Activated T-helper 17 cell treated with anti-CD3 and anti-CD28 coated beads, Interleukin-2, amount 50 U/mL, for 72 hours (primary cell): ENCODE measurements at places on chromosomes 6 and 20. TPM values are rescaled to one million over a fixed set of nuclear protein-coding genes. Genes with fewer than 3 reads are reported as not detected.

DNA sequence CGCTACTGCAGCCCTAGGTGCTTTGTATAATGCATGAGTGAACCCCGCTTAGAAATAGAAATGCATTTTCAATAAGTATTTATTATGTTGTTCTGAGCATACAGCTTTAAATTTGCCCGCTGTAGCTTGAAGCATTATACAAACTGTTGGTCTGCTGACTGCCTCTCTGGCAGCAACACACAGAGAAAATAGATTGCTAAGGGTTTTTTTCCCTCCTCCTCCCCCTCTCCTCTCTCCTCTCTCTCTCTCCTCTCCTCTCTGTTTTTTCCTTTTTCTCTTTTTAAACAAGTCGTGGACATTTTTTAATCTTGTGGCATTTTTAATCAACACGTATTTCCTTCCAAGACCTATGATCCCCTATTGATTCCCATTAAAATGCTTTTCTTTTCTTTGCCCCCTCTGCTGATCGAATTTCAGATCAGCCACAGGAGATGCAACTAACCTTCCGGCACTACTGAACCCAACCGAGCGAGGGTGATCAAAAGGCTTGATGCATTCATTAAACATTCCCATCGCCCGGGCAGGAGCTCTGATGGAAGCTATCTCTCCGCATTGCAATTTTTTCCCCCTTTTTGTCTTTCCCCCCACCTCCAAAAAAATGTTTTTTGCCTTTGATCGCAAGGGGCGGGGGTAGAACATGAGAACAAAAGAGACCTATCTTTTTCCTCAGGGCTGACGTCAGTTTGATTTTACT, 90.7 kb upstream of the ARID1B start:
- ATAC-seq: peak; percentile 30

DNA sequence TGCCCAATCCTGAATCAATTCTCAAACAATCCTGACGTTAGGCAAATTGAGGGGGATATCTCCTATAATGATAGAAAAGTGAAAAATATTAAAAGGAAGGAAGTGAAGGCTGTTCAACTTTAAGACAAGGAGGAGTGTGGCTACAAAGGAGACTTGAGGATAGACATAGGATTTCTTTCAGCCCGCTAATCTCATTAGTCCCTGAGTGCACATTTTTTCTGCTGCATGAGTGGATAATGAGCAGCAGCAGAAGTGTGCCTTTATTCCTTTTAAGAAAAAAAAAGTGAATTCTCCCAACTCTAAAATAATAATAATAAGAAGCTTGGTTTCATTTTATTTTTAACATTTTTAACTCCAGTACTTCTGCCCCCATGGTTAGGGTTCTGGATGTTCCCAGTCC, 102.0 kb downstream of the SPTLC3 start:
- no peak for ATAC-seq

DNA sequence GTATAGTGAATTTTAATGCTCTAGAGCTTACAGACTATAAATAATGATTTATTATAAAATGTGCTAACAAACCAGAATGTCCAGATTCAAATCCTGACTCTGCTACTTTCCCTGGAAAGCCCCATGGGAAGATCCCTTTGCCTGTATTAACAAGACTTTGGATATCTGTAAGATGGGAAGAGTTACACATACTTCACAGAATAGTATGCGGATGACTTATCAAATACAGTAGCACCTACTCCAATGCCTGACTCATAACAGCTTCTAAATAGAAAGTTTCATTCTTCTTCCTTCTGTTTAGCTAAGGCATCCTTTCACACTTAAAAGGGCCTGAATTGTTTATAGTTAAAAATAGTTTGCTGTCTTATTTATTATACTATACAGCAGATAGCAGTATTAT, 166.3 kb downstream of the KCNQ5 start:
- ATAC-seq: no peak

- no peak for ATAC-seq
Measured at GRCh38 chr6:43016176-43016942, 2.3 kb downstream of the KLHDC3 start.

DNA sequence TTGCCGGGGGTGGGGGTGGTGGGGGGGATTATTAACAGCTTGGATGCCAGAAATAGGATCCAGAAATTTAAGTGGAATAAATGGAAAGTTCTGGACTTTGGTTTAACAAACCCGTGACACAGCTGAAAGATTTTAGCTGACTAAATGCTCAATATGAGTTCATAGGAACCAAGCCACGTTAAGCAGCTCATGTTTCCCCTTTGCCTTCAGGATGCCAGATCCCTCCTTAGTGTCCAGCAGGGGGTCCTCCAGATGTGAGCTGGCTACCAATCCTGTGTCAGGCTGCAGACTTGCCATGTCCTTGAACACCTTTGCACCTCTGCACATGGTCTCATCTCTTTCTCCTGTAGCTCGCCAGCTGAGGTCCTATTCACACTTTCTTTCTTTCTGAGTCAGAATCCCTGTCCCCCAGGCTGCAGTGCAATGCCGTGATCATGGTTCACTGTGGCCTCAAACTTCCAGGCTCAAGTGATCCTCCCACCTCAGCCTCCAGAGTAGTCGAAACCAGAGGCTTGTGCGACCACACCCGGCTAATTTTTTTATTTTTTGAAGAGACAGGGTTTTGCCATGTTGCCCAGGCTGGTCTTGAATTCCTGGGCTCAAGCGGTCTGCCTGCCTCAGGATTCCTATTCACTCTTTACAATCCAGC, 133.3 kb upstream of the ARMC2 start:
- ATAC-seq: no peak

Gene SNRNP48
- total RNA-seq: 17.7 TPM

Gene GSTA1
- not detected for total RNA-seq

DNA sequence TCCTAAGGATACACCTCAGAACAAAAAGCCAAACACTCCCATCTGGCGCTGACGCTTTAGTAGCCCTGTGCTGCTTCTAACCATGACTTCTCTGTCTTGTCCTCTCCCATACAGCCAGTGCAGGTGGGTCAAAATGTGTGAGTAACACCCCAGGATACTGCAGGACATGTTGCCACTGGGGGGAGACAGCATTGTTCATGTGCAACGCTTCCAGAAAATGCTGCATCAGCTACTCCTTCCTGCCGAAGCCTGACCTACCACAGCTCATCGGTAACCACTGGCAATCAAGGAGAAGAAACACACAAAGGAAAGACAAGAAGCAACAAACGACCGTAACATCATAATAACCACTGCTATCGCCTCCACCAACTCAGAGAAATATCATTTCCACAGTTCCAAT, 1.4 kb downstream of the DEFB132 start:
- peak; percentile 45 for ATAC-seq

- ATAC-seq: peak; percentile 72
Measured at GRCh38 chr6:119076173-119076572, 2.3 kb downstream of the FAM184A start.

GRCh38 chr20:37090407-37090806, 5.4 kb downstream of the RBL1 start:
- ATAC-seq: no peak

Gene HLA-DOA
- 0.56 TPM for total RNA-seq

- ATAC-seq: no peak
Measured at GRCh38 chr20:62241506-62241905, 3.2 kb downstream of the OSBPL2 start.

GRCh38 chr20:22346716-22347115, 237.7 kb downstream of the FOXA2 start:
- no peak for ATAC-seq

- peak; percentile 87 for ATAC-seq
Measured at GRCh38 chr6:134979142-134979541, 29.2 kb upstream of the ALDH8A1 start.

Gene WFDC2
- total RNA-seq: not detected

DNA sequence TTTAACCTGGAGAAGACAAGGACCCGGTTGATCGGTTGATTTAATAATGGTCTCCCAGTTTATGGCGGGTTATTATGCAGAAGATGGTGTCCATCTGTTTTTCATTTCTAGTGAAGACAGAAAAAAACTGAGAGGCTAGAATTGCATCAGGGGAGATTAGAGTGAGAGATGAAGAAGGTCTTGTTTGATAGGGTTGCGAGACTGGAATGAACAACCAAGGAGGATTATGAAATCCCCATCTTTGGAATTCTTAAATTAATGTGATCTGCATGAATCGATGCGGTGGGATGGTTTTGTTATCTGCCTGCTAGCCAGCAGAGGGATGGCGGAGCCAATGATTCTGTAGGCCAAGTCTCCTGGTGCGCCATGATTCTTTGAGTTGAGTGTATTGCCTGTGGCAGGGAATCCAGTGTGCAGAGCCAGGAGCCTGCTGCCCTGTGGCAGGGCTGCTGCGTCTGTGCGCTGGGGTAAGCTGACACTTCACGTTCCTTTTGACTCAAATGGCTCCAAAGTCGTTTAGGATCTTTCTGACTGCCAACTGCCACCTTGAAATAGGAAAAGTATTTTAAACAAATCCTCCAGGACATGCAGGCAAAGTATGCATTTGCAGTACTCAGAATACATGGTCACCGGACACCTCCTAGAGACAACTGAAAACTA, 200.1 kb downstream of the CLIC5 start:
- ATAC-seq: no peak

- ATAC-seq: no peak
Measured at GRCh38 chr6:168640768-168641167, 199.8 kb downstream of the SMOC2 start.

- ATAC-seq: no peak
Measured at GRCh38 chr20:24653306-24653705, 183.9 kb downstream of the SYNDIG1 start.

GRCh38 chr20:37518059-37518458, 3.0 kb upstream of the NNAT start:
- no peak for ATAC-seq

DNA sequence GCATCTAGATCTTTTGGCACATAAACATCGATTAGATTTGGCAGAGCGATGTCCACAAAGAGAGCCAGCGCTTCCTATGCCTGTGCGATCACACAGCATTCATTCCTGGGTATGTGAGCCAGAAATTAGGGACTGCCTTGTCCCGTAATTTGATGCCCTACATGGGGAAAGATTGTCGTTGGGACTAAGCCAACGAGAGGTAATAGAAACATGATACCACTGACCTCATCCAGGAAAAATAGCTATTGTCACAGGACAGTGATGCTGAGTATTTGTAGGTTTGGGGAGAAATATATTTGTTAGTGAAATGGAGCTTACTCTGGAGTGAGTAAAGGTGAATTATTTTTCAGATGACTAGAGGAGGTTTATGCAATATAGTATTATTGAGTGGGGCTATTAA, 154.0 kb downstream of the TSHZ2 start:
- no peak for ATAC-seq

Gene PLAGL2
- total RNA-seq: 93.1 TPM

Gene SLC35D3
- total RNA-seq: not detected

GRCh38 chr20:7257692-7258466, 490.4 kb downstream of the BMP2 start:
- ATAC-seq: no peak

- ATAC-seq: no peak
Measured at GRCh38 chr6:36969988-36970891, 15.7 kb downstream of the PI16 start.

Gene BPIFA1
- total RNA-seq: not detected

DNA sequence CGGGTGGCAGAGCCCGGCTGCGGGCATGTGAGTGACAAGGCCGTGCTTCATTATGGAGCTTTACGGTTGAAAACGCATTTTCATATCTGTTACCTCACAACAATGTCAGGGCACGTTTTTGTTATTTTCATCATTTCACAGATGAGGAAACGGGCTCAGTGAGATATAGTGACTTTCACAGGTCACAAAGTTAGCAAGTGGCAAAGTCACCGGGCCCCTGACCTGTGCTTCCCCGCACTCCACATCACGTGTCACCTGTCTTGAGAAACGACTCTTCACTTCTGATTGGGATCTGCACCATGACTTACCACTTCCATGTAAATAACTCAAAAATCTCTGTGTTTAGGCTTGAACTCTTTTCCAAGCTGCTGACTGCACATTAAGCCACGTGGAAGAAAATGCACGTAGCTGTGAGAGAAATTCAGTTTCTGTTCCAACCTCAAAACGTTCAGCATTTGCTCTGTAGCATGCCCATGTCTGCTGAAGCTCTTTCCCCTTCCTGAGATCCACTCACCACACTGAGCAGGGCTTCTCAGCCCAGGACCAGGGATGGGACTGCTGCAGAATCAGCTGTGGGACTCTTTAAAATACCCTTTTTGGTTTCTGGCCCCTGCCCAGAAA, 107.2 kb downstream of the ARMC2 start:
- ATAC-seq: peak; percentile 31

GRCh38 chr6:15023448-15023847, 222.4 kb upstream of the JARID2 start:
- peak; percentile 97 for ATAC-seq

DNA sequence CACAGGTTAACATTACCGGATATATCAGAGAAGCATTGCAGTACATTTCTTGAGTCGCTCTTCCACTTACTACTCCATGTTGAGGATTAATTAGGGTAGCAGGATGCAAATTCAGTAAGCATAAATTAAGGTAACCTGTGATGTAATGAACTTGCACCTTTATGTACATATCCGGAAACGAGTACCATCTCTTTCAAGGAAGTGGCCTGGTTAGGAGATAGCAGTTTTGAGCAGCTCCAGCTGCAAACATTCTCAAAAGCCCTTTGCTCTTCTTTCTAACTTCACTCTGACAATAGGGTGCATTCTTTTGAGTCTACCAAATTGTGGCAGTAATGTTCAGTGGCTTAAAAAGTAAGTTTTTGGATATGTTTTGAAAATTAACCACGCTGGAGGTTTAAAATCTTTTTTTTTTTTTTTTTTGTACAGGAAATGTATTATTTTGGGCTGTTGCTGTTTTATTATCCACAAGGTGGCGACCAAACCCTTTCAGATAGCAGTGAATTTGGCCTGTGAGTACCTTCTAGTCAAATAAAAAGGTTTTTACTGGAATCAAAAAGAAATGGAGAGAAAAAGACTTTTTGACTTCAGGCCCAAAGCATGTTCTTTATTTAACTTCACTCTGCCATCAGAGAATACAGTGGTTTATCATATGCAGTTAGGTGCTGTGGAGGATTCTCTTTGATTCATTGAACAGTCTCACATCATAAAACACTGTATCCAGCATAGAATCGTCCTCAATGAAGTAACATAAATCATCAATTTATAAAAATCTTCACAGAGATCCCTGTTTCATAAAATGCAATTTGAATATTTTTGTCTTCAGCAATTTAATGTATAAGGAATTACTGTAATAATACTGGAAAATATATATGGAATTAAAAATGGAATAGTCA, 8.9 kb downstream of the FAM217B start:
- ATAC-seq: peak; percentile 60

Gene SLC17A2
- total RNA-seq: not detected

Gene PRPH2
- total RNA-seq: not detected

DNA sequence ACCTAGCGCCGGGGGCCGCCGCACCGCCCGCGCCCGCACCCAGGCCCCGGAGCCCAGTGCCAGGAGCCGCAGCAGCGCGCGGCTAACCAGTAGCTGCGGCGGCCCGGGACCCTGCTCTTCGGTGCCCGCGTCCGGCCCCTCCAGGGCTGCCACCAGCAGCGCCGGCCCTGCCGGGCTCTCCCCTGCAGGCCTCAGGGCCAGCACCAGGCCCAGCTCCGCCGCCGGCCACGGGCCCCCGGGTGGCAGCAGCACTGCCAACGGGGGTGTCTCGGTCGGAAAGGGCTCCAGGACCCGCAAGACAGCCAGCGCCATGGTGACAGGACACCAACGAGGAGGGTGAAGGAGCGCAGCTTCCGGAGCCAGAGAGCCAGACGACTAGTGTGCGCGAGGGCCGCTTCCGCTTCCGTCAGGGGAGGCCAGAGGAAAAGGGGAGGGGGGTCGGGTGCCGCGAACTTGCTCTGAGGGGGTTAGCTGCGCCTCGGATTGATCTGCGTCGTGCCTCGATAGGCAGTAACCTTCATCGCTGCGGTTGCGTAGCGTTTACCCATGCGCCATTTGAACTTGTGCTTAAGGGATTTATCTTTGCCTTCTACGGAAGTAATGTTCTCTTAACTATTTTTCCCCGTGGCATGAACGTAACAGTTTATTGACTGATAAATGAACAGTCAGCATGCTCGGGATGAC, at the start of gene PEX6:
Gene PEX6 (minus strand): TSS at position 343 of the 684 bp plus-strand sequence. CDS start 31 bp downstream, at position 312.
- ATAC-seq: peak; percentile 93

GRCh38 chr6:6217855-6218758, 102.4 kb downstream of the F13A1 start:
- ATAC-seq: no peak
